AML-193 (cell line): ENCODE measurements at places on chromosomes 11 and 22.

DNA sequence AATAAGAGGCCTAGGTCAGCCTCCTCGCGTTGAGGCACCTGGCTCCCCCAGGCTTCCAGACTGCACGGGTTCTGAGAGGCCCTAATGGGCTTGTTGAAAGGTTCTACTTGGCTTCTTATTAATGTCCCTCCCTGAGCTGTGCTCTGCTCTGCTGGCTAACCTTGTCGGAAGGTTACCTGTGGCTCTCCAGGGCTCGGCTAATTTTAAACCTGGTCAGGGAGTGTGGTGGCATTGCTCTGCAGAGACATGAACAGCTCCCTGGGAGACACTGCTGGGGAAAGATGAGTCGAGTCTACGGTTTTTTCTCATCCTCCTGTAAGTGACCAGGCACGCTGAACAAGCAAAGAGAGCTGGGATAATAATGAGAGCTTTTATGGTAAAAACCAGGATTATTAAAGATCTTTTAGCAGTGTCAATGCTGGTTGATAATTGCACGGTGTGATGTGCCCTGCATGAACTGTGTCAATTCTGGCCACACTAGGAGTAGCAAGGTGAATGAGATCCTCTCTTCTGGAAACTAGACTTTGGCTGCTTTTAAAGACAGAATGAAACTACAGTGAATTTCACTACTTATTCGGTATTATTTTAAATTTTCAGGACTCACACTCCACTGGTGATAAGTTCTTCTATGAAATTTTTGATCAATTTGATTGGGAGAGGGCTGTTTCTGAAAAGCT, 70.7 kb downstream of the TEAD1 start:
- no peak for DNase-seq

DNA sequence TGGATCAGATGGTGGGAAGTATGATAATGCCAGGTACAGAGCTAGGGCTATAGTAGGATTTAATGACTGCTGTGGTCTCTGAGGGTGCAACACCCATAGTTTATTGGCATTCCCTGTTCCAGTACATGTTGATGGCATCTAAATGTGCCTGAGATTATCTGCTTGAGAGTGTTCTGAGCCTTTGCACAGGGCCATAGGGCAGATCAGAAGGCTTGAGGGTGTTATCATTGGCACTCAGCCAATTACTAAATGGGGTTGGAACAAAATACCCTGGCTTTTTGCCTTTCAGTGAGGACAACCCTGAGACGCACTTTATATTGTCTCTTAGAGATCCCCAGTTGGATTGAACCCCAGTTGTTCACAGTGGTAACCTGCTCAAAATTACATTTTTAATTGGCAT, 6.7 kb downstream of the SLC5A12 start:
- DNase-seq = no peak

GRCh38 chr11:19955660-19956059, 204.6 kb downstream of the DBX1 start:
- no peak for DNase-seq

DNA sequence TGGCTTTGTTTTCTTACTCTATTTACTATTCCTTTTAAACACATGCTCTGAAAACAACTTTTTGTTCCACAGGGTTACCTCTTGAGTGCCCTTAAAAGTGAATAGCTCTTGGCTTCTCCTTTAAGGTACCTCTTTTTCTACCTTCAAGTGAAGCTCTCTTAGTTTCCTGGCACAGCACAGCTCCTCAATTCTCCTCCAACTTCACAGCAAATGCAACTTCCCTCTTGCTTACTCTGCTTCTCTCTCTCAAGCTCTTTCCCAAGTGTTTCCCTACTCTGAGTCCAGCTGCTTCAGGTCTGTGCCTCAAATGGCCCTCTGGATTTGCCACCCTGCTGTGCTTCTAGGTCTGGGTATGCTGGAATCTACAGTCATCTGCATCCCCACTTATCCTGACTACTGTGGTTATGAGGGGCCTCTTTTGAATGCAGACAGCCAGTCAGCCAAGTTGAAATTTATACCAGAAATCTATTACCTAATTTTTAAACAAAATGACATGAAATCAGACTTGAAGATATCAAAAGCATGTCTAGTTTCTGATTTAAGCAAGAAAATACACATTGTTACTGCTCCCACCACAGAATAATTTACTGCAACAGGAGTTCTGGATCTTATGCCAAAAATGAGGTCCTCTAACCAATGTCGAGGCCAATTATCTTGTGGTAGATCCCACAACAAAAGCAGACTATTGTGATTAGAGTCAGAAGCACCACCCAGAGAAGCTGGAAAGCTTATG, 371.1 kb downstream of the SOX6 start:
- no peak for DNase-seq

DNA sequence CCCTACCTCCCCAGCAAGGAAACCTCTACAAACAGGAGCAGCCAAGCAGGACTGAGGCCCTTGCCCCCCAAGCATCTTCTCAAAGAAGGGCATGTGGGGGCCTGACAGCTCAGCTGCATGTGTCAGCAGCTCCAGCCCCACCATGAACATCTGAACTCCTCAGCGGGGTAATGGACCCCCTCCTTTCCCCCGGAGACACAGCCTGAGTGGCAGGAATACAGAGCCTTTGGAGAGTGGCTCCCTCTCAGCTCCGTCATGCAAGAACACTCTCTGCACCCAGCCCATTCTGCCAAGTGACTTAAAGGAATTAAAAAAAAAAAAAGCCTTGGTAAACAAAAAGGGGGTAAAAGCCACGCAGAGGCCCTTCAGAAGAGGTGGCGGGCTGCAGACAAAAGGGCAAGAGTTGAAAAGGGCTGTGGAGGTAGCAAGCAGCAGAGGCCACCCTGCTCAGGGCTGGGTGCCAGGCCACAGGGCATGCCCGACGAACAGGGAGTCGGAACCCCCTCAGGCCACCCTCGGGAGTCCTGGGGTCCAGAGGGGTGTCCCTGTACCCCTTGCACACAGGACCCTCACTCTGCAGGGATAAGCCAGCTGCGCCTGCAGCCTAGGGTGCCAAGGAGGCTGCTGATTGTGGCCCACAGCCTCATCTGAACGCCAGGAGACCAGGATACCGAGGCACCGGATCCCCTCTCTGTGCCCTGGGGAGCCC, 62.5 kb downstream of the MACROD1 start:
- no peak for DNase-seq

- DNase-seq = no peak
These were observed 4.1 kb upstream of the SEPTIN5 start for GRCh38 chr22:19710020-19710768.

DNA sequence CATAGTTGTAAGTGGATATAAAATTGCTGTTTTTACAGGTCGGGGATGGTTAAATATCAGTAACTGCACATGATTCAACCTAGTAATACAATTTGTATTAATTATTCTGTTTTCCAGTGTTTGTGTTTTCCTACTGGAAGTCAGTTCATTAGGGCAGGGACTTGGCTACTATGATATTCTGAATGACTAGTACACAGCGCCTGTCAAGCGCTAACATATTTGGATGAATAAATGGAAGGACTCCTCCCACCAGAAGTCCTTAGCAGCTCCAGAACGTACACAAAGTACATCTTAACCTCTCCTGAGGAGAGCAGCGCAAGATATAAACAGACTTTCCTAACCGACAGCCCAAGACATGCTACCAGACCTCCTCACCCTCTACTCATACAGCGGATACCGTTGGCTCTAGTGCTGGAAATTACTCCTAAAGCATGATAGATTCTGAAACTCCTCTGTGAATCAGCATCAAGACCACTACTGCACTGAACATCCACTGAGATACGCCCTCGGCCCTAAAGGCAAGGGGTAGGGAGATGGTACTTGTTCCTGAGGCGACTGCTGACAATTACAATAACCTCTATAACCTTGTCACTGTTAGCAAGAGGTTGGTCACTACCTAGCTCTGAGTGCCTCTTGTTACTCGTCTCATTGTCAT, 79.1 kb downstream of the RDX start:
- DNase-seq = no peak

DNA sequence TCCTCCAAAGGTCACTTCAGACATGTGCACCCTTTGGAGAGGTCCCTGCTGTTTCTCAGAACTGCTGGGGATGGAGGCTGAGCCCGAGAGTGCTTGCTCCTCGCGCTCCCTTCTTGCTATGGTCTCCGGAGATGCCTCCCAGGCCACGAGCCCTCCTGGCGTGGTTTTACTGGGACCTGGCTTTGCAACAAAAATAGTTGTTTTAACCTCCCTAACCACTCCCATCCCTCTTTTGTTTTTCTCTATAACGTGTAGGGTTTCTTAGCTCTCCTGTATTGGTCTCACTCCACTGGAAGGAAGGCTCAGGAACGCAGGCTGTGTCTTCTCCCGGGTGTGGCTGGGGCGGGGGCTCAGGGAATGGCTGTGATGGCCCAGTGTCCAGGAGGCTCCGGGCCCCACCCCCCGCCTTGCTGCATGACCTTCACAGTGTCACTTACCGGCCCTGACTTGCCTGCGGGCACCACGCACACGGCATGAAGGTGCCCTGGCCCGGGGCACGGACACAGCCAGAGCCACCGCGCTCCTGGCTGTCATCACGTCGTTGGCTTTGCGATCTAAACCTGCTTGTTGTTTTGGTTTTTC, 5.6 kb downstream of the PTDSS2 start:
- no peak for DNase-seq

- DNase-seq = no peak
These were observed 273.7 kb downstream of the DDX10 start for GRCh38 chr11:108938604-108939003.

GRCh38 chr11:96125400-96125799, 201.5 kb upstream of the MTMR2 start:
- no peak for DNase-seq

DNA sequence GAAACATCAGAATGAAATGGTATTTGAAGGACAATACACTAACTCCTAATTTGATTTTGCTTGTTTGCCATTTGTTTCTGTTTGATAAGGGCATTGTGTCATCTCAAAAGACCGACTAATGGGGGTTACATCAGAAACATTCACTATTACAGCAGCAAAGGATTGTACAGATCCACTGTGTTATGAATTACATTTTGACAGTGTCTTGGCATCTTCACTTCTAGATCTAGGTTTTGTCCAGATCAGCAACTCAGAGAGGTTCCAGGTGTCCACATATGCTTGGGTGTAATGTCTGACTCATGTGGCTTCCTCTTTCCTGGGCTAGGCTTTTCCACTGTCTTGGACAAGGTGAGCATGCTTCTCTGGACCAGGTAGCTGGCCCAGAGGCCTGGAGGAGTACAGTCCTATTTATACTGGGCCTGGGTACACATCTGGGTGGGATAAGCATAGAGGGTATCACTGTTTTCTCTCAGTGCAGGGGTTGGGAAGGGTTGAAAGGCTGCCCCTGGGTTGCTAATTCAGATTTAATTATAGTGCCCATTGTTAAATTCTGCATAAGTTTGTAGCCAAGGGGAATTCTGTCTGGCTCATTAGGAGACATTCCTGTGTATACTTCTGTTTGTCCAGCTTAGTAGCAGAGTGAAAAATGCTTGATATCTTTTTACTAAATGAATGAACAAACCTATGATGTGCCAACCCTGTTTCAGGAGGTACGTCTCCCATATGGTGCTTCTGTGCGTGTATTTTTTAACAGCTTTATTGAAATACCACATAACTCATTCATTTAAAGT, 23.8 kb downstream of the DDI1 start:
- no peak for DNase-seq

DNA sequence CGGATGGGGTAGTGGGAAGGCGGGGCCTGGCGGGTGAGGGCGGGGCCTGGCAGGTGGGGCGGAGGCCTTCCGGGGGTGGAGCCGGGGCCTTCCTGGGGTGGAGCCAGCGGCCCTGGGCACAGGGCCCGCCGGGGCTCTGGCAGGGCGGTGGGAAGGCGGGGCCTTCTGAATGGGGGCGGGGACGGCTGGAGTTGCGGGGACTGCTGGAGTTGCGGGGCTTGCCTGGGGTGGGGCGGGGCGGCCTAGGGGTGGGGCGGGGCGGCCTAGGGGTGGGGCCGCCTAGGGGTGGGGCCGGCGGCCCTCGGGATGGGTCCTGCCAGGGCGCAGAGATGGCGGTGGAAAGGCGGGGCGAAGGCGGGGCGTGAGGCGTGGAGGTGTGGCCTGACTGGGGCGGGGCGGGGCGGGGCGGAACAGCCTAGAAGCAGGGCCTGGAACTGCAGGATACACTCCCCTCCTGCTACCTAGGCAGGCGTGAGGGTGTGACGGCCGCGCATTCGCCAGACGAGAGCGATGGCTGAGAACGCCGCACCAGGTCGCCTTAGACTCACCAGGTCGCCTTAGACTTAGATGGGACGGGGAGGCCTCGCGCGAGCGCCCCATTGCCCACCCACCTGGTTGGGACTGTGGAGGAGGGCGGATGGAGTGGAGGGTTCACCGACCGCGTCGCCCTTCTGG, 19.3 kb downstream of the RRP7A start:
- DNase-seq = peak; percentile 7

GRCh38 chr11:73323464-73323863, 15.4 kb downstream of the ARHGEF17 start:
- no peak for DNase-seq

DNA sequence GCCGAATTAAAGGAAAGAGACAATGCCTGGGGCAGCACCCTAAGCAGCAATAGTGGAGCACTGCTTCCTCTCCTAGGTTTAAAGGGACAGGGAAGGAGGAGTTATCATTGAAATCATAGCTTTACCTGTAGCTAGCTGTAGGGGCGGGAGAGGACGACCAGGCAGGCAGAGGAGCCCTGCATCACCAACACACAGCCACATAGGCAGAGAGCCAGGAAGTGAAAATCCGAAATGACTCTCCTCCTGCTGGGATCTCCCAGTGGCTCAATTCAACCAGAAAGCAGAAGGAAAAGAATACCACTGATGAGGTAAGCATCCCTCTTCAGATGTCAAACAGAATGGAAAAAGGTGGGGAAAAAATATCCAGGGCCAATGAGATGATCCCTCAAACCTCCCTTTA, 20.4 kb downstream of the MRGPRX4 start:
- no peak for DNase-seq

DNA sequence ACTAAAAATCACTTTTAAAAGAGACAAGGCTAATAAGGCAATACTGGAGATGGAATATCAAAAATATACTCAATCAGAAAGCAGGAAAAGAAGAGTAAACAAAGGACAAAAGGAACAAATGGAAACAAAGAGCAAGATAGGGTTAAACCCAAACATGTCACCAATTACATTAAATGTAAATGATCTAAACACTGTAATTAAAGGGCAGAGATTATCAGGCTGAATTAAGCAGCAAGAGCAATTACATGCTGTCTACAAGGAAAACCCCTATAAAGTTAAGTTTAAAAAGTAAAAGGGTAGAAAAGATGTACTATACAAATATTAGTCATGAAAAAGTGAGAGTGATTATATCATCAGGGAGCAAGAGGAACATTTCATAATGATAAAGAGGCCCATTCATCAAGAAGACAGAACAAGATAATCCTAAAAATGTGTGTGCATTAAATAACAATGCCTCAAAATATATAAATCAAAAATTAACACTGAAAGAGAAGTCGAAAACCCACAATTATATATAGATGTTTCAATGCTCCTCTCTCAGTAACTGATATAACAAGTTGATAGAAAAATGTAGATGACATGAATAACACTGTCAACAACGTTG, 56.8 kb downstream of the ALX4 start:
- no peak for DNase-seq

- DNase-seq = no peak
These were observed 11.3 kb upstream of the RCN1 start for GRCh38 chr11:32079553-32079952.
